NCI-H187 (cell line): ENCODE measurements at places on chromosomes 7 and 10.

DNA sequence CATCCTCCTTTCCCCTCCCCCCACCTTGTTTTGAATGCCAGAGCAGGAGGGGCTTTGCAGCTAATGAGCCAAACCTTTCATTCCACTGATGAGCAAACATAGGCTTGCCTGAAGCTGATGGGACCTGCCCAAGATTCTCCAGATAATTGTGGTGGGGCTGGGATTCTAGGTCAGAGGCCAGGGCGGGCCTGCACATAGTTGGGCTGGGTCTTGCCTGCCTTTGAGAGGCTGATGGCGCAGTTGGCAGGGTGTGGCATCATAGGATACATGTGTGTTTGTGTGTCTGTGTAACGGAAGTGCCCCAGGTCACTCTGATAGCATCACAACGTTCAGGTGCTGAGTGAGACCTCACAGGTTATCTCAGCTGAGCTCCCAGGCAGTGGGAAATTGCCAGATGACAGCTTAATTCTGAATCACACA is 22.9 kb downstream of the BTBD16 start:
- DNase-seq: no peak

GRCh38 chr10:103939522-103939921 is 21.5 kb upstream of the STN1 start:
- no peak for DNase-seq

GRCh38 chr7:138684340-138684739 is 16.8 kb downstream of the SVOPL start:
- DNase-seq: no peak

DNA sequence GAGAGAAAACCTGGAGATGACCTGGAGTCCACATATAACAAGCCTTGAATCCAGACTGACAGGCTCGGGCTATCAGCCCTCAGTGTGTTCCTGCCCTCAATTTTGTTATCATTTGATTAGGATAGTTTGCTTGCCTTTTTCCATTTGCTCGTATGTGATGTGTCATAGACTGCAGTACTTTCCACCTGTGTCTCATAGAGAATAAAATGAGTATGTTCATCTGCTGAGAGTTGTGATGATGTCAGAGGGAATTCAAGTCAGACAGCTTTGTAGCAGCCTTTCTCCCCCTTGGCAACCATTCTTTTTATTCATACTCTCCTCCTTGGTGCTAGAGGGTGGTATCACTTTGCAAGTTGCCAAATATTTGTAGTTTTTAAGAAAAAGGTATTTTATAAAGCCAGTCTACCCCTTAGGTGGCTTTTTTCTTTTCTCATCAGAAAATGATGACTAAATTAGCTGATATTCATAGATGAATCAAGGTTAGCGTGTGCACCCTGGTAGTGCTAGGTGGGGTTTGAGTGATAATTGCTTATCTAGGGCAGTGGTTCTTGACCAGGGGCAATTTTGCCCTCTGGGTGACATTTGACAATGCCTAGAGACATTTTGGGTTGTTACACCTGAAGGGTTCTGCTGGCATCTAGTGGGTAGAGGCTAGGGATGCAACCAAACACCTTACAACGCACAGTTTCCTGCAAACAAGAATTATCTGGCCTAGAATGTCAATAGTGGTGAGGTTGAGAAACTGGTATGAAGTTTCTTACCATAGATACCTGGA is 5.4 kb downstream of the SGPL1 start:
- no peak for DNase-seq

DNA sequence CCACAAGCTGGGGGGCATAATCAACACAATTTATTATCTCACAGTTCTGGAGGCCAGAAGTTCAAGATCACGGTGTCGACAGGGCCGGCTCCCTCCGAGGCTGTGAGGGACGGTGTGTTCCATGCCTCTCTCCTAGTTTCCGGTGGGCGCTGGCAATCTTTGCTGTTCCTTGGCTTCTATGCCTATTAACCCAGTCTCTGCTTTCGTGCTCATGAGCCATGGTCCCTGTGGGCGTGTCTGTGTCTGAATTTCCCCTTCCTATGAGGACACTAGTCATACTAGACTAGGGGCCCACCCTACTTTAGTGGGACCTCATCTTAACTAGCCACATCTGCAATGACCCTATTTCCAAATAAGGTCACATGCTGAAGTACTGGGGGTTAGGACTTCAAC is 29.4 kb downstream of the HIPK2 start:
- DNase-seq: no peak

DNA sequence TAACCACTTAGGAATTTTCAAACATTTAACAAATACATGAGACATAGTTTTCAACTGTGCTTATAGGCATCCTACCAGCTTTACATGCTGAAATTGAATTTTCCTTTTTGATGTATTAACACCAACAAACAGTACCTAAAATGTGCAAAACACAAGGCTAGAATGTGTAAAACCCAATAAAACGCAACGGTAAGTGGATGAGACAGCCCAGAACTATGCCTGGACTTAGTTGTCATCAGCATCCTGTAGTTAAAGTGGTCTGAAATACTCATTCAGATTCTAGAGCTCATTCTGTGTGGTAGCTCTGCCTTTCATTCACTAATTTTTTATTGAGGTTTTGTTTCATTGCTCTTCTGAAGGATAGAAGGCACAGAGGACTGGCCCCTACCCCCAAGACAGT is 137.1 kb downstream of the BMPER start:
- DNase-seq: no peak

DNA sequence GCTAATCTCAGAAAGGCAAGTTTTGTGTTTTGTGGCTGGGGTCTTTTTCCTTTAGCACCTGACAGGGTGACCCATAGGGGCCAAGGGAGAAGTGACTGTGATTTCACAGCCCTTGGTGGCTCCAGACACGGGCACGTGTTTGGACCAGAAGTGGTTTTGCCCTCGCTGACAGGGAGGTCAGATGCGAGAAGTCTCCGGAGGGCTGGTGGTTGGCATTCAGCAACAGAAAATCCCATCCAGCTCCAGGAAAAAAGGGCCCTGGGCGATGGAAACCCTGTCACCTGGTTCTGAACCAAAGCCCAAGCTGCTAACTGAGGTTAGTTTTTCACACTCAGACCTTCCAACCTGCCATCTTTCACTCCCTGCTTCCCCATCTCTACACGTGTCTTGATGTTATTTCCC is 272.9 kb downstream of the TRIL start:
- DNase-seq: no peak

DNA sequence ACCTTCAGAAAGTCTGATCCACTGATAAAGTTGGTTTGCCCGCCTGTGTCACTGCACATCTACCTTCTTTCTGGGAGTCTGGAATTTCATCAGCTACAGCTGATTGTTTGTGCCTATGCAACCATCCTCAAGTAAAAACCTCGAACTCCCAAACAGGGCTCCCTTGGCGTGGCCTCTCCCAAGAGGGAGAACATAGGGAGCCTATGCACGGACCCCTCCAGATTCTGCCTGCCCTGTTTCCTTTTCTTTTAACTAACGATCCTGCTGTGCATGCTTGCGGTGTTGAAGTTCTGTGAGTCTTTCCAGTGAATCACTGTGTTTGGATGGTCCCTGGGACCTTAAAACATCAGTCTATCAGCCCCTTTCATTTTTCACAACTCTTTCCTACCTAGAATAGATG is 226.9 kb upstream of the SEMA3D start:
- no peak for DNase-seq

DNA sequence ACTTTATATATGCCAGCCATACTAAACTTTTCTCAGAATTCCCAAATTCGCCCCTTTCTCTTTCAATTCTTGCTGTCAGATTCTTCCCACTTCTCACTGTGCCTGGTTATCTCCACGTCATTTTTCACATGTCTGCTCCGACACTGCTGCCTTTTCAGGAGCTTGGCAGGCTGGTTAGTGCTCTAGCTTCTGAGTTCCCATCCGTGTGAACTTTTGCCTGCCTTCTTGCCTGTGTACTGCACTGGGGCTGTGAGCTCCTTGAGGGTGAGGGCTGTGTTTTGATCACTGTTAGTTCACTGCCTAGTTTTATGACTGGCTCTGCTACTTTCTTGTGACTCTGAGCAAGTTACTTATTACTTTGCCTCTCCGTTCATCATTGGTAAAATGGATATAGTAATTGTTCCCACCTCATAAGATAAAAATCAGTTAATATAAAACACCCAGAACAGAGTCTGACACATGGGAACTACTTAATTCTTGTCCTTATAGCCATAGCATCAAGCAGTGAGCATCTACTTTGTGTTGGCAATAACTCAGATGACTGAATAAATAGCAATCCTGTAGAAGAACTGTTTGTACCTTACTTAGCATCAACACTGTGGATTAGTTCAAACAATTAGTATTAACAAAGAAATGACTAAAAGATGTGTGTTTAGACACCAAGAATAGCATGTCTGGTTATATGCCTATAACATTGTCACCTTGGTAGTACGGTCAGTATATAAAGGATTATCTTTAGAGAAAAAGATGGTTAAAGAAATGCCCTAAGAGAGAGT is 5.5 kb downstream of the GSTO1 start:
- no peak for DNase-seq

DNA sequence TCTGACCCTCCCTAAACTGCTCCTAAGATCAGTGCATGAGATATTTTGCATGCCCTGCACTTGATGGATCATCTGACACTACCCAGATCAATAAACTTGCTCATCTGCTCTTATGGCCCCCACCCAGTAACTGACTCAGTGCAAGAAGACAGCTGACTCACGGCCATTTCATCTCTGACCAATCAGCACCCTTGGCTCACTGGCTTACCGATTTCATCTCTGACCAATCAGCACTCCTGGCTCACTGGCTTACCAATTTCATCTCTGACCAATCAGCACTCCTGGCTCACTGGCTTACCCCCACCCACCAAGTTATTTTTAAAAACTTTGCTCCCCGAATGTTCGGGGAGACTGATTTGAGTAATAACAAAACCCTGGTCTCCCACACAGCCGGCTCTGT is 37.2 kb upstream of the OPTN start:
- DNase-seq: no peak

DNA sequence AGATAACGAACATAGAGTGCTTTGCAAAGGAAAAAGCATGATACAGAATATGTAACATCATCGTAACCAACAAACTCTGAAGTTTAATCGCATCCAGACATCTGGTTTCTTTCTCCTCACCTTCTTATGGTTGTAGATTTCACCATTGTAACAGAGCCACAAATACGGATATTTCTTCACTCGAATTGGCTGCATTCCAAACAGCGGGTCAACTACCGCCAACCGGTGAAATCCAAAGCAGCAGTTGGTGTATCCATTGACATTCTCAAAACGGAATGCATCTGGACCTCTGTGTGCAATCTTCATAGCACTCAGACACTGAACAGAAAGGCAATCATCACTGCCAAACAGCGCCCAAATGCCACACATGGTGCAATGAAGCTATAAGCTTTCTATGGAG is 3.4 kb downstream of the ASNS start:
- DNase-seq: no peak

DNA sequence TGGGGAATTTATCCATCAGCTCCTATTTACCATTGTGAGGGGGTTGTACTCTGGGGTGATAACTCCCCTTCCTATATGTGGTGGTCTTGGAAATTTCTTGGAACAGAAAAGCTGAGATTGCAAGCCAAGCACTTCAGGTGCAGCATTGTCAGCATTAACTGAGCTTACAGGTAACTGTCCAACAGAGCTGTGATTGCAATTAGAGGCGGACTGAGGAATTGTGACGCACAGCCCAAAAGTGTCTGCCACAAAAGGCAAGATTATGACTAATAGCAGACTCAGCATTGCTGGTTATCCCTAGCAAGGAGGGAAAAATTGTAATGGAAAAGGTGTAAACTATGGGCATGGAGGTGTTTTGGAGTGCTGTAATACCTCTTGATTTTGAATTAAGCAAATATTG is 126.1 kb upstream of the AGR3 start:
- DNase-seq: no peak
